ENCODE measurements at places on chromosomes 16 and 17. TPM values are rescaled to one million over a fixed set of nuclear protein-coding genes. Genes with fewer than 3 reads are reported as not detected.

The KRTAP4-9 gene
- polyA plus RNA-seq, result not detected

The MYH3 gene
- 2.7 TPM for polyA plus RNA-seq

The MAF gene
- polyA plus RNA-seq, result 0.37 TPM

The SAMD14 gene
- polyA plus RNA-seq, result 2.8 TPM

The SYCE1L gene
- polyA plus RNA-seq, result 3.5 TPM

The ACSM2B gene
- polyA plus RNA-seq, result not detected

The PERCC1 gene
- polyA plus RNA-seq, result not detected

- DNase-seq, result no peak
- H3K27me3 ChIP-seq, result no peaks in the 10 kb centered on the region
- peaks cover 32% of the 10 kb centered on the region for H3K4me1 ChIP-seq
- H3K27ac ChIP-seq, result peak overlapping the region; percentile 85
- no peak overlapping the region for H3K4me3 ChIP-seq
- peaks cover 10% of the 10 kb centered on the region for H3K36me3 ChIP-seq
These were observed 1.3 kb upstream of the HERPUD1 start for GRCh38 chr16:56930486-56931270.

GRCh38 chr16:82037666-82038065, 2.6 kb downstream of the HSD17B2 start:
- no peaks in the 10 kb centered on the region for H3K36me3 ChIP-seq
- H3K27me3 ChIP-seq, result no peaks in the 10 kb centered on the region
- H3K4me3 ChIP-seq, result no peak overlapping the region
- DNase-seq, result no peak

- peaks cover 8% of the 10 kb centered on the region for H3K4me1 ChIP-seq
- H3K27ac ChIP-seq, result peak overlapping the region; percentile 1
- H3K4me3 ChIP-seq, result 0 out of 2 replicates have a peak overlapping the region, but pooled peaks have one; percentile 0
- DNase-seq, result no peak
- no peaks in the 10 kb centered on the region for H3K36me3 ChIP-seq
These were observed 29.1 kb upstream of the MED13 start for GRCh38 chr17:62094175-62094574.

DNA sequence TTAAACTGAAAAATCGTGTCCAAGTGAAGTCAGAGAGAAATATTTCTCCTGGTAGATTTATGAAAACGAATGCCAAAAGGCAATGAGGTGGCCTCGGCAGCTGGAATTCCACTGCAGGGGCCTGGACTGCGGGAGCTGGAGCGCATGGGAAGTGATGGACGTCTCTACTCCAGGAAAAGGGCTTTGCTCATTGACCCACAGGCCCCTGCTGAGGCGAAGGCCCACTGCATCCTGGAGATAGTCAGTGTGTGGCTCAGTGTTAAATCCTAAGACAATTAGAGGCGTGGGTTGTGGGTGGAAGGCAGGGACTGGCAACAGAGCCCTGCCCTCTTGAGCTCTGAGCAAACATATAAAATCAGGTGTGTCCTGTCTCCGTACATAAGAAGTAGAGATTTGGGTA, 191.4 kb downstream of the SLC39A11 start:
- DNase-seq, result no peak
- no peak overlapping the region for H3K4me3 ChIP-seq
- H3K36me3 ChIP-seq, result no peaks in the 10 kb centered on the region
- peaks cover 14% of the 10 kb centered on the region for H3K4me1 ChIP-seq
- no peak overlapping the region for H3K27ac ChIP-seq

- H3K4me1 ChIP-seq, result peaks cover 3% of the 10 kb centered on the region
- DNase-seq, result no peak
- no peak overlapping the region for H3K27ac ChIP-seq
- no peak overlapping the region for H3K4me3 ChIP-seq
These were observed 36.7 kb downstream of the CTU2 start for GRCh38 chr16:88742896-88743605.

DNA sequence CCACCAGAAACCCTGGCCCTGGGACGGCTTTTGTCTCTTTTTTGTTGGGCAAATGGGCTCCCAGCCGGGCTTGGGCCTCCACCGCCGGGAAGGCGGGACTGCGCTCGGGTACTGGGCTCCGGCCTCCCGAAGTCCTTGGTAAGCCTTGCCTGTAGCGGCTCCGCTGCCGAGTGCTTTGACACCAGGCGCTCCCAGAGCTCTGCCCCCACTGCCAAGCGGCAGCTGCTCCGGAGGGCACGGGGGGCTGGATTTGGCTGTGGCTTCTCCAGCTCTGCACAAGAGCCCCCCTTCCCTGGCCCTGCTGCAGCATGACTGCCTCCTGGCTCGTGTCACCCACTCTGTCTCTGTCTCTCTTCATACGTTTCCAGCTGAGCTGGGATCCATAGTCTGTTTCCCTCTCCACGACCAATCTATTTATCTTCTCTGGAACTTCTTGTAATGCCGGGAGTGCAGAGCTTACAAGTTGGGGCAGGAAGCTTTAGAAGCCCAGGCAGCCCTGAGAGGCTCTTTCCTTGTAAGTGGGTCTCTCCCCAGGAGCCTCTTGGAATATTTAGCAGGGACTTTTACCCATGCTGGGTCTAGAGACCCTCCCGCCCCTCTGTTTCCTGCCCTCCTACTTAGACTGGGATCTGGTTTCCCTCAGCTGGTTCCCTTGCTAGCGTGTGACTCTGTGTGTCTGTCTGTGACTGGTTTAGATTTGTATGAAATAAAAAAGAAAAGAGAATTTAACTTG, 246.9 kb upstream of the GSE1 start:
- DNase-seq, result peak; percentile 86
- no peaks in the 10 kb centered on the region for H3K36me3 ChIP-seq
- no peaks in the 10 kb centered on the region for H3K27me3 ChIP-seq
- H3K27ac ChIP-seq, result peak overlapping the region; percentile 28

DNA sequence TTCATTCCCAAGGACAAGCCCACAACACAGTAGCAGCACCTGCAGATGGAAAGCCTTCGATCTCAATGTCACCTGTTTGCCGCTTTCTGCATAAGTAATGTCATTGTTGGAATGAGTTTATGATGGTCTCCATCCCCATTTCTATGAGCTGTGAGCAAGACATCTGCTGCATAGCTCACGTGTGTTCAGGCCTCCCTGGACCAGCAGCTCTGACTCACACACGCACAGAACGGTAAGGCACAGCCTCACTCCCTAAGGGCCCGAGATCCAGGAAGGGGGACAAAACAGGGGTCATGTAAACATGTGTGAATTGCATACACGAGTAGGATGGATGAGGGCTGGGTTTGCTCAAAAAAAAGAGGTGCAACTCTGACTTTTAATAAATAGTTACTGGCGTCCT, 223.1 kb downstream of the SOX9 start:
- no peak for DNase-seq
- no peak overlapping the region for H3K4me3 ChIP-seq
- no peak overlapping the region for H3K27ac ChIP-seq
- H3K4me1 ChIP-seq, result peaks cover 19% of the 10 kb centered on the region
- H3K36me3 ChIP-seq, result no peaks in the 10 kb centered on the region
- no peaks in the 10 kb centered on the region for H3K27me3 ChIP-seq

DNA sequence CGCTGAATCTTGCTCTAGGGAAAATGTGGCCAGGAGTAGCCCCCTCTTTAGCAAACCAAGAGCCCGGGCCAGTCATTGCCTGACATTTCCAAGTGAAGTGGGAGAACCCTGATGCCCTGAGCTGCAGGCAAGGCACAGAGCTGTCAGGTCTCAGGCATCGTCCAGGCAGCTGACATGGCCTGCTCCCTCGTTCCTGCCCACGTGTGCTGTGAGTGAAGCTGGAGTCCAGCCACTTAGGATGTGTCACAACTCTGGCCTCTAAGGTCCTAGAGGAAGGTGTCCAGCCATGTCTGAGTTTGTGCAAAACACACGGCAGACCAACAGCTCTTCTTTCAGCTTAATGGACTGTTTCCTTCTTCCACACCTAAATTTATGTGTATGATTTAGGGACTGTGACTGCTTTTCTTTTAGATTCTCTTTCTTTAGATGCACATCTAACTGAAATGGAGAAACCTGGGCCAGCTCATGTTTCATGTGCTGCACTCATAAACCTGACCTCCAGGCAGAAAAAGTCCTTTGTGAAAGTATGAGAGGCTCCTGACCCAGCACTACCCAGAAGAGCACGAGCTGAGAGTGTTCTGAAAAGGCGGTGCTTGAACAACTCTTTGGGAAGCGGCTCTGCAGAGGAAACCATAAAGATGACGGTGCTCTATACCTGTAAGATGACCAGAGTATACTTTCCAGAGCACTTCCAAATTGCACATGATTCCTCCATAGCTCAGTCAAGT, 14.8 kb upstream of the LIMD2 start:
- no peak overlapping the region for H3K4me3 ChIP-seq
- peaks cover 30% of the 10 kb centered on the region for H3K36me3 ChIP-seq
- no peak for DNase-seq
- no peaks in the 10 kb centered on the region for H3K4me1 ChIP-seq
- H3K27me3 ChIP-seq, result no peaks in the 10 kb centered on the region

- H3K4me3 ChIP-seq, result no peak overlapping the region
- H3K36me3 ChIP-seq, result no peaks in the 10 kb centered on the region
- H3K27me3 ChIP-seq, result no peaks in the 10 kb centered on the region
- DNase-seq, result no peak
- H3K27ac ChIP-seq, result no peak overlapping the region
These were observed 693.0 kb upstream of the SOX9 start for GRCh38 chr17:71427801-71428200.

DNA sequence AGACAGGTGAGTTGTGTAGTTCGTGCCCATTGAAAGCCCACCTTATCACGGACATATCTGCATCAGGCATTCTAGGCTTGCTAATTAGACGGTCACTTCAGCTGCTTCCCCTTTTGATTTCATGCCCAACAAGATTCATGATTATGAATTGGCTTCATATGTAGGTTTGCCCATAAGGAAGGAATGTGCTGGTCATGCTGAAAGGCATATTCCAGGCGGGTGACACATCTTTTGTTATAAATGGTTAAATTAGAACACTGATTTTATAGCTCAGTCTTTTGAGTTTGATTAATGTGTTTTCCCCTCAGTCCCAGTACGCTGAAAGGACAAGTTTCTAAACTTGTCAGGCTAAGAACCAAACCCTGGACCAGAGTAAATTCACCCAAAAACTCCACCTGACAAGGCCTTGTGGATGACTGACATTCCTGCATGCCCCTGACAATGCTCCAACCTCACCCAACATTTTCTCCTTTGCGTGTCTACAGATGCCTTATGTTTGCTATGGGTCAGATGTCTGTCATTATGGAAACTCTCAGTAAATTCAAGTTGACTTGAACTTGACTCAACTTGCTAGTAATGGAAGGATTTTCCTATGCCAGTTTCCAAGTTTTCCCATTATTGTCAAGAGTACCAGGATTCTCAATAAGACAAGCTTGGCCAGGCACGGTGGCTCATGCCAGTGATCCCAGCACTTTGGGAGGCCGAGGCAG, 421.9 kb downstream of the PMP22 start:
- no peak overlapping the region for H3K27ac ChIP-seq
- no peak overlapping the region for H3K4me3 ChIP-seq
- no peaks in the 10 kb centered on the region for H3K27me3 ChIP-seq
- no peaks in the 10 kb centered on the region for H3K36me3 ChIP-seq
- H3K4me1 ChIP-seq, result no peaks in the 10 kb centered on the region
- no peak for DNase-seq

DNA sequence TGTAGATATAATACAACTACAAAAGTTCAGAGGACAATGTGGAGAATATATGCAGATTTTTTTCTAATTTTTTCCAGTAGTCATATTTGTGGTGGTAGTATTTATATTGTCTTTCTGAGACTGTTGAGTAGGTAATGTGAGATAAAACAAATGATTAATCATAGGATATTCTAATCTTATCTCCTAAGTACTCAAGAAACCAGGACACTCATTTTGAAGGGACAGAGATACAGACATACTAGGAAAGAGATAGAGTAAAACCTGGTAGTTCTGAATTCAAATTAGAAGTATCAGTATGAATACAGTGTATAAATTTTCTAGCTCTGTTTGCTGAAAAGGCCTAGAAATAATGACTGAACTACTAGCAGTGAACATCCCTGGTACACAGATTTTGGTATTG, 141.7 kb upstream of the ASIC2 start:
- DNase-seq, result no peak
- H3K4me1 ChIP-seq, result no peaks in the 10 kb centered on the region
- H3K4me3 ChIP-seq, result no peak overlapping the region
- H3K27ac ChIP-seq, result no peak overlapping the region
- H3K36me3 ChIP-seq, result no peaks in the 10 kb centered on the region

GRCh38 chr17:43572368-43572980, 26.3 kb upstream of the ETV4 start:
- H3K36me3 ChIP-seq, result no peaks in the 10 kb centered on the region
- no peak overlapping the region for H3K27ac ChIP-seq
- H3K4me3 ChIP-seq, result no peak overlapping the region
- no peaks in the 10 kb centered on the region for H3K27me3 ChIP-seq

DNA sequence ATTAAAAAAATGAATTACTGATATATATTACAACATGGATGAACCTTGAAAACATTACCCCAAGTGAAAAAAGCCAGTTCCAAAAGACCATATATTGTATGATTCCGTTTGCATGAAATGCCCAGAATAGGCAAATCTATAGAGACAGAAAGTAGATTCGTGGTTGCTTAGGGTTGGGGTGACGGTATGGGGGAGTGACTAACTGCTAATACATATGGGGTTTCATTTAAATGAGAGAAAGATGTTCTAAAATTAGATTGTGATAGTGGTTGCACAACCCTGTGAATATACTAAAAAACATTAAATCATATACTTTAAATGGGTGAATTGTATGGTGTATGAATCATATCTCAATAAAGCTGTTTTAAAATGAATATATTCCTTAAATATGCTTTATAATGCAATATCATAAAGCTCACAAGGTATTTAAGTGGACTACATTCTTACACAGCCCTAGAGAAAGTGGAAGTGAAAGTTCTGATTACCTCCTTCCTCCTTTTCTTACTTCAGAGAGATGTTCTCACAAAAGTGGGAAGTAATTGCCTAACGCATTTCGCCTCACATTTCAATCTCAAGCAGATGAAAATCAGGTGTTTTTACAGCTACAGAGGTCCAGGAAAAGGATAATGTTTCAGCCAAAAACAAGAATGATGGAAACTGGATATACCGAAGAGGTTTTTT, 142.7 kb upstream of the GNAO1 start:
- no peaks in the 10 kb centered on the region for H3K36me3 ChIP-seq
- no peak overlapping the region for H3K4me3 ChIP-seq
- no peak overlapping the region for H3K27ac ChIP-seq
- no peaks in the 10 kb centered on the region for H3K27me3 ChIP-seq

- peaks cover 3% of the 10 kb centered on the region for H3K4me1 ChIP-seq
- no peak for DNase-seq
- H3K36me3 ChIP-seq, result no peaks in the 10 kb centered on the region
- H3K27ac ChIP-seq, result no peak overlapping the region
- H3K27me3 ChIP-seq, result no peaks in the 10 kb centered on the region
These were observed 4.1 kb downstream of the SLFN12 start for GRCh38 chr17:35428229-35428628.

Data from SK-N-SH (cell line).